ENCODE measurements at places on chromosomes 16 and 17. TPM values are rescaled to one million over a fixed set of nuclear protein-coding genes. Genes with fewer than 3 reads are reported as not detected.

DNA sequence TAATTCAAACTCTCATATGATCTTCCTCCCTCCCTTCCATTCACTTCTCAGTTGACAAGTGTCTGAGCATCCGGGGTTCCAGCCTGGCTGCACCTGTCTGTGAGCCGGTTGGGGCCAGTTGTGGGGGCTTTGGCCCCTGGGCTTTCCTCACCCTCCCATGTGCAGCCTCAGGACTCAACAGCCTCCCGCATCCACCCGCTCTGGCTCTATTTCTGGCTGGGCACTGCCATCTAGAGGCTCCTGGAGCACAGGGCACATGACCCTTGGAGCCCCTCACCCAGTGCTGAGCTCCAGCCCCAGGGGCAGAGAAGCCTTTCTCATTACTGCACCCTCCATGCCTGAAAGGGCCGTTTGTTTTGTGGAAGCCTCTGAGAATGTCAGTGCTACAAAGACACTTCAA is 43.3 kb downstream of the HAPSTR1 start:
- H3K4me1 ChIP-seq: peaks cover 11% of the 10 kb centered on the region
- H3K27ac ChIP-seq: no peak overlapping the region
- no peaks in the 10 kb centered on the region for H3K36me3 ChIP-seq
- H3K4me3 ChIP-seq: no peak overlapping the region
- H3K27me3 ChIP-seq: no peaks in the 10 kb centered on the region

DNA sequence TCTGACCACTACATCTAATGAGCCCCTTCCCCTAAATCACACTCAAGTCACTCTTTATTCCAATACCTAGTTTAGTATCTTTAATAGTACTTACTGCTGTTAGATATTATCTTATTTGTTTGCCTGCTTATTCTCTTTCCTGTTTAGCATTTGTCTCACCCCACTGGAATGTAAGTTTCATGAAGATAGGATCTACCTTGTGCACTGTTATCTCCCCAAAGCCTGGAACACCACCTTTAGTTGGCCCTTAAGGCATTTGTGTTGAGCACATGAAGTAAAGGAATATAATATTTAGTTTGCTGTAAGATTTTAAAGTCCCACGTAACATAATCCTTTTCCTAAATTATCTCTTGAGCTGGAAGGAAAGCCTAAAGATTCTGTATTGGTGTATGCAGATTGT is 50.2 kb downstream of the VPS35L start:
- H3K4me3 ChIP-seq: no peak overlapping the region
- DNase-seq: no peak
- peaks cover 51% of the 10 kb centered on the region for H3K36me3 ChIP-seq
- H3K27ac ChIP-seq: peak overlapping the region; percentile 31

GRCh38 chr16:1678500-1679098 is 520 bp downstream of the JPT2 start:
- no peaks in the 10 kb centered on the region for H3K27me3 ChIP-seq
- peaks cover 24% of the 10 kb centered on the region for H3K4me1 ChIP-seq
- H3K4me3 ChIP-seq: peak overlapping the region; percentile 93
- DNase-seq: no peak
- peaks cover 29% of the 10 kb centered on the region for H3K36me3 ChIP-seq
- peak overlapping the region; percentile 88 for H3K27ac ChIP-seq

DNA sequence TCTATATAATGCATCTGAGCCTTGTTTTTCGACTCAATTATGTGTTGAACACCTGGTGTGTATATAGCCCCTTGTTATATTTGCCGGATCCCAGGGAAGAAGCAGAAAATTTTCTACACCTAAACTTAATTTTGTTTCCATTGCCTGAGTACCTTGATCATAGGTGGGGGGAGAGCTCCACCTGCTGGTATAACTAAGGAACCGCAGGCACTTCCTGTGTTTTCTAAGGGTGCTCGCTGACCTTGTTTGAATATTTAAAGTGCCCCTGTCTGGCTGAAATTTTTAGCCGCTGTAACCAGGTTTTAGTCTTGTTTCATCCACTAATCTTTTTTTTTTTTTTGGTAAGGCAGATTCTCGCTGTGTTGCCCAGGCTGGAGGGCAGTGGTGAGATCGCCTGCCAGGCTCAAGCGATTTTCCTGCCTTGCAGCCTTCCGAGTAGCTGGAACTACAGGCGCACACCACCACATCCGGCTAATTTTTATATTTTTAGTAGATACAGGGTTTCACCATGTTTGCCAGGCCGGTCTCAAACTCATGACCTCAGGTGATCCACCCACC is 6.5 kb upstream of the NUBP1 start:
- peak overlapping the region; percentile 40 for H3K4me3 ChIP-seq
- H3K27me3 ChIP-seq: no peaks in the 10 kb centered on the region
- H3K36me3 ChIP-seq: no peaks in the 10 kb centered on the region
- H3K4me1 ChIP-seq: peaks cover 24% of the 10 kb centered on the region

- no peaks in the 10 kb centered on the region for H3K27me3 ChIP-seq
- no peaks in the 10 kb centered on the region for H3K36me3 ChIP-seq
- H3K27ac ChIP-seq: peak overlapping the region; percentile 66
- no peak for DNase-seq
- no peak overlapping the region for H3K4me3 ChIP-seq
- H3K4me1 ChIP-seq: peaks cover 54% of the 10 kb centered on the region
Observed at GRCh38 chr16:4087099-4087885, 28.9 kb downstream of the ADCY9 start.

- no peak for DNase-seq
- H3K27ac ChIP-seq: no peak overlapping the region
- no peak overlapping the region for H3K4me3 ChIP-seq
- peaks cover 64% of the 10 kb centered on the region for H3K36me3 ChIP-seq
- H3K4me1 ChIP-seq: no peaks in the 10 kb centered on the region
- no peaks in the 10 kb centered on the region for H3K27me3 ChIP-seq
Observed at GRCh38 chr16:2286550-2286949, 18.6 kb upstream of the RNPS1 start.

DNA sequence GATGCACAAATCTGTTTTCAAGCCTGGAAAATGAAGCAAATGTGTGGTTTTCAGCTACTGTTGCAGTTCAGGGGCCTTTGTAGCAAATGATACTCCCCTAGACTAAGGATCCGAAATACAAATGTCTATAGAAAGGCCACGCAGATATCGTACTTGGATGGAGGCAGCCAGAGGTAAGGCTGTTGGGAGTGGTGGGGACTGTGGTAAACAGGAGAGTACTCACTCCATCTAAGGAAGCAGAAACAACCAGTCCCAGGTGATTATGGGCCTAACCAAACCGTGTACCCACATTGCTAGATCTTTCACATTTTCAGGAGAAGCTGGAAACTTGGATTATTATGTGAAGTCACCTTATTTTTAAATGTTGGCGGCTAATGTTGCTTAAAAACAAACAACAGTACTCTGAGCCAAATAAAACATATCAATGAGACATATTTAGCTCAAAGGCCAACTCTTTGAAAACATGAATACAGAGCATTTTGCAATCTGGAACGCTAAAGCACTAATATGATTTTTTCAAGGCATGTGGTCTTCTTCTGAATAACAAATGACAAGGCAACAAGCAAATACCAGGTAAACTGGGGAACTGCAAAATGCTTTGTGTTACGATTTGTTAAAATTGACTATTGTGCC is 110.1 kb downstream of the YPEL2 start:
- no peak for DNase-seq
- H3K27ac ChIP-seq: peak overlapping the region; percentile 77
- no peaks in the 10 kb centered on the region for H3K27me3 ChIP-seq
- no peaks in the 10 kb centered on the region for H3K36me3 ChIP-seq

- H3K4me3 ChIP-seq: no peak overlapping the region
- DNase-seq: no peak
- no peak overlapping the region for H3K27ac ChIP-seq
- H3K27me3 ChIP-seq: peaks cover 92% of the 10 kb centered on the region
- no peaks in the 10 kb centered on the region for H3K36me3 ChIP-seq
- H3K4me1 ChIP-seq: no peaks in the 10 kb centered on the region
Observed at GRCh38 chr17:5699814-5700213, 115.5 kb upstream of the NLRP1 start.

GRCh38 chr17:63503341-63503705 is 19.8 kb upstream of the KCNH6 start:
- no peak overlapping the region for H3K4me3 ChIP-seq
- H3K27ac ChIP-seq: no peak overlapping the region
- H3K36me3 ChIP-seq: no peaks in the 10 kb centered on the region
- DNase-seq: no peak
- no peaks in the 10 kb centered on the region for H3K4me1 ChIP-seq
- peaks cover 65% of the 10 kb centered on the region for H3K27me3 ChIP-seq

KCNG4 gene
- not detected for total RNA-seq

KRT24 gene
- total RNA-seq: not detected

KRTAP9-8 gene
- total RNA-seq: not detected

KIFC3 gene
- total RNA-seq: 63.5 TPM

CCL7 gene
- total RNA-seq: not detected

ACSM5 gene
- 1.6 TPM for total RNA-seq

NGFR gene
- total RNA-seq: 8.9 TPM

FOXF1 gene
- 0.33 TPM for total RNA-seq

Data from left ventricle myocardium inferior (tissue), 1 donor.